ENCODE measurements at places on chromosomes 12 and 14. TPM values are rescaled to one million over a fixed set of nuclear protein-coding genes. Genes with fewer than 3 reads are reported as not detected.

DNA sequence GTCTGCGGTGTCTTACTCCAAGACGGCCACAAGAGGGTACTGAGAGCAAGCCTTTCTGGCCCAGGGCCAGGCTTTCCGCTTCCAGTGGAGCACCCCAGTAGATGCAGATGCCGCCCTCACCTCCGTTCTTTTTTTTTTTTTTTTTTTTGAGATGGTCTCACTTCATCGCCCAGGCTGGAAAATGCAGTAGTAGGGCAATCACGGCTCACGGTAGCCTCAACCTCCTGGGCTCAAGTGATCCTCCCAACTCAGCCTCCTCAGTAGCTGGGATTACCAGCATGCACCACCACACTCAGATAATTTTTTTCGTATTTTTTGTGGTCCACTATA is 5.6 kb upstream of the LBHD2 start:
- no peak overlapping the region for H3K4me3 ChIP-seq
- H3K4me1 ChIP-seq, result no peaks in the 10 kb centered on the region
- no peaks in the 10 kb centered on the region for H3K27me3 ChIP-seq
- H3K36me3 ChIP-seq, result no peaks in the 10 kb centered on the region

DNA sequence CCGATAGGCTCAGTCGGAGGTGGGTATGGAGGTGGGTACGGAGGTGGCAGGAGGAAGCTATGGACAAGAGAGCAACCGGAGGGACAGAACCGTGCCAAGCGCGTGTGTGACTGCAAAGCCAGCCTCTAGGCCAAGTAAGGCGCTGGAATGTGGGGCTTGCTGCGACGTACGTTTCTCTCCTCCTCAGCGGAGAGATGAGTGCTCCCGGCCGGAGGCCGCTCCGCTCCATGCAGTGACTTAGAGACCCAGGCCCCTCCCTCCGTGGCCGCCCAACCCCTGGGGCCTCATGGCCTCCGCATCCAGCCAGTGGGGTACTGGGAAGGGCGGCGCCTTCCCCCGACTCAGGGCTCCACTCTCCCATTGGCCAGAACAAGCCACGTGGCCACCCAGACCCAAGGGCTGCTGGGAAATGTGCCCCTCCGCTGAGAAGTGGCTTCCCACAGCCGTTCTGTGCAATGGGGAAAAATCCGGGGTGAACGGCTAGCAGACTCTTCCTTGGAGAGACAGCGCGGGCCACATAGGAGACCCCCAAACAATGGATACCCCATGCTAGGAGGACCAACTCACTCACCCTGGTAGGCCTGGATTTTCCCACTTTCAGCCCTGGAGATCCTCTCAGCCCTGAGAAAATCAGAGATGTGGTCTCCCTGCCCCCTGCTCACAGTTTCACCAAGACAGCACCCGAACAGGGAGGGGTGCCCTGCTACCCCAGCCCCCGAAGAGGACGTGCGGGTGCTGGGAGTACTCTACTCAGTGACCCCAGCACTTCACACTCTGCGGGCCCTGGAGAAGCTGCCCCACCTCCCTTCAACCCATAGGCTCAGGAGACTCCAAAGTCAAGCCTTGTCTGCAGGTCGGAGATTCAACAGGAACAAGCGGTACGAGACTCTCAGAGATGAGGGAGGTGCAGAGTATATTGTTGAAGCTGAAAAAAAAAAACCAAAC is 66.7 kb downstream of the RIMBP2 start:
- DNase-seq, result no peak
- no peaks in the 10 kb centered on the region for H3K27me3 ChIP-seq
- no peak overlapping the region for H3K4me3 ChIP-seq
- H3K4me1 ChIP-seq, result no peaks in the 10 kb centered on the region
- H3K27ac ChIP-seq, result no peak overlapping the region

DNA sequence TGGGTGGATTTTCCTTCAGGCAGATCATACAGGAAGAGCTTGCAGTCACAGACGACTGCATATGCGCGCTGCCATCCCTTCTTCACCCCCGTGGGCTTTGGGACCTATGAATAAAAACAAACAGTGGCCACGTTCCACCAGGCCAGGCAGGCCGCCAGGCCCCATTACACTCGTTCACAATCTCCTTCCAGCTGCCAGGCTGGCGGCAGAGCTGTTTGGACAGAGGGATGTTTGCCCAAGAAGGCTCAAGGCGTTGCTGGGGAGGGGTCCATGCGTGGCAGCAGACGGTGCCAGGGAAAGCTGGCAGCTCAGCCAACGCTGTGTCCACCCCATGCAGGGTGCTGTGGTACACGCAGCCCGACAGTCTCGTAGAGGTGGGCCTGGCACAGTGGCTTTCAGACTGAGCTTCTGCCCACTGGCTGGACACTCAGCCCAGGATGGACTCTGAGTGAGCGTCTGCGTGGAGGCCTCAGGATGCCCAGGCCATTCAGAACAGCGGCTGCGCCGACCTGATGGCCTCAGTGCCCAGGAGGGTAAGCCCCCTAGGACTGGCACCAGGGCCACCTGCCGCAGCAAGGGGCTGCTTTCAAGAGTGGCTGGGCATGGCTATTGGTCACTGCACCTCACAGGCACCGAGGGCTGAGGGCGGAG is 27.5 kb downstream of the AMN start:
- no peaks in the 10 kb centered on the region for H3K27me3 ChIP-seq
- peak overlapping the region; percentile 80 for H3K27ac ChIP-seq
- H3K4me3 ChIP-seq, result no peak overlapping the region
- peaks cover 8% of the 10 kb centered on the region for H3K4me1 ChIP-seq

GRCh38 chr12:1884651-1885050 is 33.8 kb downstream of the CACNA2D4 start:
- no peaks in the 10 kb centered on the region for H3K4me1 ChIP-seq
- H3K27ac ChIP-seq, result no peak overlapping the region
- no peaks in the 10 kb centered on the region for H3K27me3 ChIP-seq
- no peak overlapping the region for H3K4me3 ChIP-seq
- DNase-seq, result no peak
- no peaks in the 10 kb centered on the region for H3K36me3 ChIP-seq

DNA sequence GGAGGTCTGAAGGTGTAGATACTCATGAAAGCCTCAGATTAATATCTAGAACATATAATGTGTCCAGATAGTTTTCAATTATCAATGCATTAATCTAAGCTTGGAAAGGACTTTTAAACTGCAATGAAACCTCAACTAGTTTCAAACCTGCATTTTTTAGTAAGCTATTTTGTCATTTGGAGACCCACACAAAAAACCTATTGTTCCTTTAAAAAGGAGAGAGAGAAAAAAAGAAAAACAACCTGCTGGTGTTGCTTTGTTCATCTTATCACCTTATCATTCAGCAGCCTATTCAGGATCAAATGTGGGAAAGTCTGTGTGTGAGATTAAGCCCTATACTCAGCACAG is 215.7 kb upstream of the PLEKHG7 start:
- no peak for DNase-seq
- no peaks in the 10 kb centered on the region for H3K27me3 ChIP-seq
- H3K4me3 ChIP-seq, result no peak overlapping the region
- H3K36me3 ChIP-seq, result no peaks in the 10 kb centered on the region
- peak overlapping the region; percentile 61 for H3K27ac ChIP-seq
- H3K4me1 ChIP-seq, result no peaks in the 10 kb centered on the region

GRCh38 chr14:80996049-80996901 is 40.9 kb downstream of the TSHR start:
- no peak overlapping the region for H3K27ac ChIP-seq
- DNase-seq, result no peak
- no peaks in the 10 kb centered on the region for H3K27me3 ChIP-seq
- H3K4me1 ChIP-seq, result no peaks in the 10 kb centered on the region
- no peak overlapping the region for H3K4me3 ChIP-seq

GRCh38 chr12:68361953-68362352 is 29.8 kb upstream of the MDM1 start:
- H3K4me1 ChIP-seq, result no peaks in the 10 kb centered on the region
- H3K27me3 ChIP-seq, result no peaks in the 10 kb centered on the region
- H3K36me3 ChIP-seq, result no peaks in the 10 kb centered on the region
- H3K27ac ChIP-seq, result no peak overlapping the region
- H3K4me3 ChIP-seq, result no peak overlapping the region

- no peak overlapping the region for H3K4me3 ChIP-seq
- no peaks in the 10 kb centered on the region for H3K36me3 ChIP-seq
- DNase-seq, result no peak
These were observed 22.5 kb upstream of the HIF1A start for GRCh38 chr14:61672796-61673195.

DNA sequence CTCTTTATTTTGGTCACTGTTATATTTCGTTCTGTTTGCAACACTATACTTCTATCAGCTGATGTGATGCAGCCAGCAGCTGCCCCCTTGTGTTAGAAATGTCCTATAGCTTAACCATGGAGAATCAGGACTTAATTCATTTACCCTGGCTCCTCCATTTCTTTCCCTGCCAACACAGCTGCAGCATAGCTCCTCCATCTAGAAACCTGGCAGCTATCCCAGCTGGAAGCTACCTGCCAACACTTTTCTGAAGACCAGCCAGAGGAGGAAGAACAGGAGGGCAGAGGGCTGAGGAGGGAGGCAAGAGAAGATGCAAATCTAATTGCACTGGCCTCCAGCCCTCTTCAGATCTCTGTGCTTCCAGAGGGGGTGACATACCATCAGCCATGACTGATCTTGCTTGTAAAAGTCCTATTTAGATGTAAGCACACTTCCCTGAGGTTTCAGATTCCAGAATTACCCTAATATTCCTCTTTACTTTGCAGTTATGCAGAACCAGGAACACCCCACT is 156.8 kb upstream of the TMEM260 start:
- H3K36me3 ChIP-seq, result no peaks in the 10 kb centered on the region
- peak; percentile 54 for DNase-seq
- H3K4me1 ChIP-seq, result no peaks in the 10 kb centered on the region
- no peak overlapping the region for H3K4me3 ChIP-seq
- H3K27me3 ChIP-seq, result no peaks in the 10 kb centered on the region

GRCh38 chr14:59267046-59267445 is 78.6 kb downstream of the DAAM1 start:
- no peaks in the 10 kb centered on the region for H3K36me3 ChIP-seq
- DNase-seq, result no peak
- H3K4me3 ChIP-seq, result no peak overlapping the region
- no peaks in the 10 kb centered on the region for H3K4me1 ChIP-seq
- H3K27me3 ChIP-seq, result no peaks in the 10 kb centered on the region
- H3K27ac ChIP-seq, result no peak overlapping the region

GRCh38 chr12:100675432-100675831 is 101.9 kb downstream of the GAS2L3 start:
- no peaks in the 10 kb centered on the region for H3K4me1 ChIP-seq
- no peaks in the 10 kb centered on the region for H3K36me3 ChIP-seq
- H3K27me3 ChIP-seq, result no peaks in the 10 kb centered on the region
- DNase-seq, result no peak
- H3K4me3 ChIP-seq, result no peak overlapping the region
- no peak overlapping the region for H3K27ac ChIP-seq

DNA sequence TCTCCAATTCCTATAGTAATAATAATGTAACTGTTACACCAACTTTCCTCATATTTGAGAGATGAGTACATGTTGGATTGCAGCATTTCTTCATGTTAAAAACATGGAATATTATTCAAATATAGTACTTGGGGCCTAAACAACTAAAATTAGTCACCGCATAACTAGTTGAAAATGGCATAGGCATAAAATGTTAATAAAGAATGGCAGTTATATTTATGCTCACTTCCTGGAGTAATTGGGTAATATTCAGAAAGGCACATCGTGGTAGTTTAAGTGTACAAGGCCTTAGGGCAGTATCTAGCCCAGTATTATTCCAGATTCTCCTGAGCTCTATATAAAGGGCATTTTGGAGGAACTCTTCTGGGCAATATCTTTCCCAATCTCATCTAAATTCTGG is 46.0 kb downstream of the ERGIC2 start:
- H3K4me3 ChIP-seq, result no peak overlapping the region
- no peak overlapping the region for H3K27ac ChIP-seq
- H3K27me3 ChIP-seq, result no peaks in the 10 kb centered on the region
- no peak for DNase-seq
- H3K4me1 ChIP-seq, result no peaks in the 10 kb centered on the region

DNA sequence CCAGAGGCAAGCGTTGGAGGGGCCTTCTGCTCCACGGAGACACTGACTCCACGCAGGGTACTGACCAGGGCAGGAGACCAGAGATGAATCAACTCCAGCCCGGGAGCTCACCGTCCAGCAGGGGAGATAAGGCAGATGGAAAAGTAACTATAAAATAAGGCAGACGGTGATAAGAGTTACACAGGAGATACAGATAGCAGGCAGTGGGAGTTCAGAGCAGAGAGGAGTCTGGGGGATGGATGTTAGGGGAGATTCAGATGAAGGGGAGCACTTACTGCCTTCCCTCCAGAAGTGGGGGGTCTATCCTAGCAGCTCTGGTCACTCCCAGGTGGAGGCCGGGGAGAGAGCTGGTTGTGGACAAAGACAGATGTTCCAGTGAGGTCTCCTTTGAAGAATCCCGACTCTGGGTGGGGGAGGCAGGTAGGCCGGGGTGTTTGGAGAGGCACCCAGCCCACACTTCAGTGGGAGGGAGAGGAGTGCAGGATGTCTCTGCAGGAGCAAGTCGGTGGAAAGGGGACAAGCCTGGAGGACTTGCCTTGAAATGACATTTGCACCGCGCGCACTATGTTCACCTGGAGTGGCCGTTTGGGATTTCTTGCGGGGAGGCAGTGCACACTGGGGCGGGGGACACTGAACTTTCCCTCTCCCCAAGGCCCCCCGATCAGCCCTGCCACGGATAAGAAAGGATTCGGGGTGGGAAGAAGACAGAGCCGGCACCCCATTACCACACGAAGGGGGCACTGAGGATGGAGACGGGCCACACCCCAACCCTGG is 1.2 kb downstream of the PITPNM2 start:
- H3K4me3 ChIP-seq, result peak overlapping the region; percentile 70
- H3K4me1 ChIP-seq, result peaks cover 3% of the 10 kb centered on the region
- H3K27ac ChIP-seq, result peak overlapping the region; percentile 74
- H3K36me3 ChIP-seq, result no peaks in the 10 kb centered on the region

DNA sequence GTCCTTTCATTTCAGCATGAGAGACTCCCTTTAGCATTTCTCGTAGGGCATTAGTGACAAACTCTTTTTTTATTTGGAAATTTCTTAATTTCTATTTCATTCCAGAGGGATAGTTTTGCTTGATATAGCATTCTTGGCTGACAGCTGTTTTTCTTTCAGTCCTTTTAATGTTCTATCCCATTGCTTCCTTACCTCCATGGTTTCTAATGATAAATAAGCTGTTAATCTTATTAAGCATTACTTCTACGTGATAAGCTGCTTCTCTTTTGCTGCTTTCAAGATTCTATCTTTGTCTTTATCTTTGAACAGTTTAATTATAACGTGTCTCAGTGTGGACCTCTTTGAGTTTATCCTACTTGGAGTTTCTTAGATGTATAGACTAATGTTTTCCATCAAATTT is 11.6 kb upstream of the TMEM63C start:
- H3K36me3 ChIP-seq, result no peaks in the 10 kb centered on the region
- no peaks in the 10 kb centered on the region for H3K4me1 ChIP-seq
- H3K27ac ChIP-seq, result no peak overlapping the region
- no peaks in the 10 kb centered on the region for H3K27me3 ChIP-seq
- H3K4me3 ChIP-seq, result no peak overlapping the region

The CLEC4D gene
- total RNA-seq, result not detected

The NR1H4 gene
- total RNA-seq, result 316 TPM

The FOXG1 gene
- total RNA-seq, result not detected

Measured in Peyer's patch (tissue), 4 donors.